Suppressor macrophage treated with lipopolysaccharide for 1 hour (primary cell): ENCODE measurements at places on chromosomes 11 and 22.
A peak's percentile ranks its signal among the peaks of the same experiment; 100 is the strongest.

DNA sequence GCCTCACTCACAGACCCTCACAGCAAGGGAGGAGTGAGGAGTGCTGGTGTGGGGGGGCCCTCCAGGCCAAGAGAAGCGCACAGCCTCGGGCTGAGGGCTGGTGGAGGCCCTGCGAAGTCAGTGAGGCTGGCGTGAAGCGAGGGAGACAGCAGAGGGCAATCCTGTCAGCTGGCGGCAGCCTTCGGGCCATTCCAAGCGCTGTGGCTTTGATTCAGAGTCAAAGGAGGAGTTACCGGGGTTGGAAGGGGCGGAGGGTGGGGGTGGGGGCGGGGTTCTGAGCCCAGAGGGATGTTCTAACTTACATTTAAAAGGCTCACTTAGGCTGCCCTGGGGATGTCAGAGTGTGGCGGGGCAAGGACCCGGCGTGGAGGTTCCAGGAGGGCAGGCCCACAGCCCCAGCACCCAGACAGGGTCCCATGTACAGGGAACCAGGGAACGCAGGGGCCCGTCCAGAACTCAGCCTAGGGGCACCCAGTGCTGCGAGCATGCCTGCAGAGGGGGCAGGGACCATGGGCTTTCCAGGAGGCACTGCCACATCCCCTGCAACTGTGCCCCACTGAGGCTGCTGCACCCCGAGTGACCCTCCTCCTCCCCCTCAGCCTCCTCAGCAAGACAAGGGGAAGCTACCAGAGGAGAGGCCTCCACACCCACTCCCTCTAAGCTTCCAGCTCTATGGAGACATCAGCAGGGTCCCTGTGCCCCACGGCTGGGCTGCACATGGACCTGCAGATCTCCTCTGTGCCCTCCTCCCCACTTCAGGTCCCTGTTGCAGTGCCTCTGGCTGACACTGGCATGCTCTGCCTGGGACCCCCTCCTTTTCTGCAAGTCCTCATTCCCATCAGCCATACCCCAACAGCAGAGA is 39.7 kb upstream of the TTLL12 start:
- no peak for DNase-seq

DNA sequence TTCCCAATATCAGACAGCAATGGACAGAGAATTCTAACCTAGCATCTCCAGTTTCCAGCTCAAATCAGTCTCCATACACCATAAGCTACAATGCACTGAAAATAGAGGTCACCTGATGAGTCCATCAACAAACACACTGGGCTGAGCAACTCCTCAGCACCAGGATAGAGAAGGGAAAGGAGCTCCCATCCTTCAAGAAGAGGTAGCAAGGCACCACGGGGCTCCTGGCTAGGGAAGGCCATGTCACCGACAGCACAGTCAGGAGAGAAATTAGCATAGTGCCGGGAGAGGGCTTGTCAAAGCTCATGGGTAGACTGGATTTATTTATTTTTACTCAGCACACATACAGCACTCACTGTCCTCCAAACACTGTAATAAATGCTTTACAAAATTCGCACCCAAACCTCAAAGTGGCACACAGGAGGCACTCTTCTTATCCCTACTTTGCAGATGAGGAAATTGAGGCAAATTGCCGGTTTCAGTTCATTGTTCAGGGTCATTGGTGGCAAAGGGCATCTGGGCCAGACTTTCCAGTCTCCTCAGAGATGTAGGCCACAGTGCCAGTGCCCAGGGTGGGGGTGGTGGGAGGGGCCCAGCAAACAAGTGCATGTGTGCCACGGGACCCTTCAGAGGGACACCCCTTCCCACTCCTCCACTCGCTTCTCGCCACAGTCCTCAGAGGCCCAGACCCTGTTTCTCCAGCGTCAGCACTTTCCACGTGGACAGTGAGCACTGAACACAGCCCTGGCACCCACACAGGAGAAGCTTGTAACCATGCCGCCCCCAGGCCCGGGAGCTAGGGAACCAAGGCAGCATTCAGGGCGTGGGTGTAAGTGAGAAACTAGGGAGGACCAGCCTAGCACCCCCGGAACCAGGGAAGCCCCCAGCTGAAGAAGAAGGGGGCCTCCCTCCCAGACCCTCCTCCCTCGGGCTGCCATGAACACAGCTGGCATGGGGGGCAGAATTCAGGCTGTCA is 1417.4 kb downstream of the TBC1D22A start:
- DNase-seq = no peak

DNA sequence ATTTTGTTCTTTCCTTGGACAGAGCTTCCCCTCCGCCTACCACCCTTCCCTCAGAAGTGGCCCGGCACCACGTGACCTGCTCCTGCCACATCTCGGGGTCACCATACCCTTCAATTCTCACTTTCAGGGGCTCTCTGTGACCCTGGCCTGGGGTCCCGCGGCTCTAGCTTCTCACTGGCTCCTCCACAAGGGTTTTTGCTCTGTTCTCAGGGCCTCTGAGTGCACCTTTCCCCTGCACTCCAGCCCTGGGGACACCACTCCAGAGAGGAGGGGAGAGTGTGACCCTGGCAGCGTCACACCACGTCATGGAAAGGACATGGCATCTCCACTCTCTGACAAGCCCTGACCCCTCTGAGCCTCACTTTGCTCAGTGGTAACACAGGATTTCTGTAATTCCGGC is 17.4 kb downstream of the POU2F3 start:
- DNase-seq = no peak

GRCh38 chr22:28800308-28801041 is at the start of gene XBP1:
XBP1 (minus strand) TSS chr22:28800569.
- peak; percentile 97 for DNase-seq

DNA sequence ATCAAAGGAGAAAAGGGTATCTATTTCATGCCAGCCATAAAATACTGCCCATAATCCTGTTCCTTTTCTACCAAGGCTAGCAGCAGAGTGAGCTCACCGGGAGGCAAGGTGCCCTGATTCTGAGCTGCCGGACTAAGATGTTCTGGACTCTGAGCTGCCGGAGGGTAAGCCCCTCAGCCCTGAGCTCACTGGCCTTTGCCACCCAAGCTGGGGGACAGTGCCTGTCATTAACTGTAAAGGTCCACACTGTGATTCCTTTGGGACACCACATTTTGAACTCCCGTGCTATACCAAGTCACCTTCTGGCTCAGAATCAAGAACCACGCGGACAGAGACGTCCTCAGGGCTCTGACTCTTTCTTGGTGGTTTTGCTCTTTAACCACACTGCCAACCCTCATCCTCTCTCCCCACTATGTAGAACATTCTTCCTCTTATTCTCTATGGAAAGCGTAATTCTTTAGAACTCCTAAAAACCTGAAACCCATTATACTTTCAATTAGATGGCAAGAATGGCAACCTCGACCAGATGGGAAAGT is 88.4 kb upstream of the BID start:
- DNase-seq = no peak

- DNase-seq = no peak
These were observed 45.5 kb downstream of the GAS2 start for GRCh38 chr11:22711880-22712279.

DNA sequence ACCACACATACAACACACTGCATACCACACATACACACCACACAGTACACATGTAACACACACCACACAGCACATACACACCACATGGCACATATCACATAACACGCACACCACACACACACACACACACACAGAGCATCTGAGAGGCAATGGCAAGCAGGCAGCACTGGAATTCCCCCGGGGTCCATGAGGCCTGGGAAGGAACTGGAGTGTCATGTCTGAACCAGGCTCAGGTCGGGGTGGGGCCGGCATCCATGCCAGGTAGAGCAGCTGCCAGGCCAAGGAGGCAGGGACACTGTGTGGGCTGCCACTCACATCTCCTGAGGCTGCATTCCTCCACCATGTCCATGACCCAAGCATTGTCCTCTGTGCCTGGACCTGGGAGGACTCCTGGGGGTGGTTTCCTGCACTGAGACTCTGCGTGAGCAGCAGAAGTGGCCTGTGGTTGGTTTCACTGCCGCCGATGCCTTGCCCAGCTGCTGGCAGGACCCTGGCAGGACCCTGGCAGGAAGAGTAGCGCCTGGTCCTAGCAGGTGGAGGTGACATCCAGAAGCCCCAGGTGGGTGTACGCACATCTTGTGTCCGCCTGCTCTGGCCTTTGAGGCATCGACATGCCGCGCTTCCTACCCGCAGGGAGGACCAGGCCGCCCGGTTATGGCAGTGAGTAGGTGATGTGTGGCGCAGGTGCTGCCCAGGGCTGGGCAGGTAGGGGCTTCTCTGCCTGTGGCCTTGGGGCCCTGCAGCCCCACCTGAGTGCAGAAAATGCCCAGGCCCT is 1280.4 kb downstream of the TBC1D22A start:
- no peak for DNase-seq

DNA sequence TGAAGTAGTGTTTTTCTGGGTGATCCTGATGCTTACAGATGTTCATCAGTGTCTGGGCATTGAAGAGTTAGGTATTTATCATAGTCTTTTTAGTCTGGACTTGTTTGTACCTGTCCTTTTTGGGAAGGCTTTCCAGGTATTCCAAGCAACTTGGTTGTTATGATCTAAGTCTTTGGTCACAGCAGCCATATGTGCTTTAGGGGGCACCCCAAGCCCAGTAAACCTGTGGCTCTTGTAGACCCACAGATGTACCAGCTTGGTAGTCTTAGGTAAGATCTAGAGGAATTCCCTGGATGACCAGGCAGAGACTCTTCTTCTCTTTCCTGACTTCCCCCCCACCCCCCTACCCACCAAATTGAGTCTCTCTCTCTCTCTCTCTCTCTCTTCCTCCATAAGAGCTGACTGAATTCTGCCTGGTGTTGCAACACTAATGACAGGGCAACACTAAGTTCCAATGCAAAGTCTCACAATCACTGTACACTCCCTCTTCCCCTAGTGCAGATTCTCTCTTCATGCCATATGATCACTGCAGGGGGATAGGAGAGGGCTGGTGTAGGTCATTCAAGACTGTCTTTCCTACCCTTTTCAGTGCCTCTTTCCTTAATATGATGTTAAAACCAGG is 24.5 kb upstream of the MMP8 start:
- peak; percentile 27 for DNase-seq

DNA sequence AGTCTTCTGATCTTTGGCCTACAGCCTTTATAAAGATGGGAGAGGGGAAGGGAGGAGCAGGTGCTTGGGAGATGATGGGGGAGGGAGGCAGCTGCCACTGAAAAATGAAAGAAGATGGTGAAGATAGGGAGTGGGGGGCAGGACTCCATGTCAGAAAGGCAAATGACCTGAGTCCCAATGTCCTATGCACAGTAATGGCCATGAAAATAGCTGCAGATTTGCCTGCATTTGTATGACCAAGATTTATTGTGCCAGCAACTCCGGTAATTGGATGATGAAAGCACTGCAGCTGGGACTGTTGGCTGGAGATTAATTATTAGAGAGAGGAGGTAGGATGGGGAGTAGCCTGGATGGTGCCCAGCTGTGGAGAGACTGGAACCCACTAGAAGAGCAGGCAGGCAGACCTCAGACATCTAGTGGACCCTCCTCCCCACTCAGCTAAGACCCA is 36.1 kb downstream of the NEU3 start:
- no peak for DNase-seq
